ENCODE measurements at places on chromosomes 5 and 9.

GRCh38 chr9:84125046-84125445 is 144.4 kb downstream of the RMI1 start:
- DNase-seq: no peak

DNA sequence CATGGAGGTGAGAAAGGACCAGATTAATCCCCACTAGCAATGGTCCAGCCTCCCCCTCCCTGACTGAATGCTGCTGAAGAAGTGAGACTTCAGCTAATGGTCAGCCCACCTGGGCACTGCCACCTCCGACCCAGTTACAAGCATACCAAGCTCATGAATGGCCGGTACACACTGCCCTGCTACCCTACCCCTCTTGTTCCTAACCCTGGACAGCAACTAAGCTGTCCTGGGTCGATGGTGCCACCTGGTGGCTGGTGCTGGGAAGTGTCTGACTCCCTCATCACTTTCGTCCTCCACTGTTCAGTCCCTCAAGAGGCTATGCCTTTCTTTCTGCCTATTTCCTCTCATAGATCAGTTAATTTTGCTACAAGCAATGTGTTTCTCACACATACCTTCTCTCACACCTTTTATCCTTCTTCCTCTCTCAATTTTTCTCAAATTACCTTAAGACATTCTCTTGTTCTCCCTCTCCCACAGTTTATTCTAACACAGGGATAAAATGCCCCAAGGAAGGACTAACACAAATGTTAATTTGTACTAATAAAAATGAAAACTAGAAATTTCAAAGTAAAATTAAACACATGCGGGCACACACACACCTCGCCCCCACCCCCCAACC is 42.4 kb downstream of the PAX5 start:
- DNase-seq: no peak

GRCh38 chr5:62473209-62473608 is 60.6 kb downstream of the IPO11 start:
- no peak for DNase-seq

GRCh38 chr9:105832096-105832710 is 137.9 kb downstream of the TMEM38B start:
- no peak for DNase-seq

GRCh38 chr9:89799766-89800165 is 195.0 kb downstream of the GADD45G start:
- no peak for DNase-seq

DNA sequence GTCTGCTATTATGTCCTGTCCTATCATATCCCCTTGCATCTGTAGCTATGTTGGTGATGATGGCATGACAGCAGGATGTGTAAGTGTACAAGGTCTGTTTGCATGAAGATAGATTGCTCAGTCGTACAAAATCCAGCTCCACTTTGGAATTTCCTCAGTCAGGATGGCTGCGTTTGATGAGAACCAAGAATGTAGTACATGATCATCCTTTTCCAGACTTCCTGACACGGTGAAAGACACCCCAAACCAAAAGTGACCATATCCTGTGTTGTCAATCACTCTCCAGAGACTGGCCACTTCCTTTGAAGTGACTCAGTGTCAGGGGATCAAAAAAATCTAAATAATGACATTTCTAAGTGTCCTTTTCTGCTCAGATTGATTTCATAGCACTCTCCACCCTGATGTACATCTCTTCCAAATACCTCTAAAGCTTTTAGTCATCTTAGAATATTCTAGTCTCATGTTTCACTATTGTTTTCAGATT is 213.4 kb downstream of the PLK2 start:
- DNase-seq: no peak

DNA sequence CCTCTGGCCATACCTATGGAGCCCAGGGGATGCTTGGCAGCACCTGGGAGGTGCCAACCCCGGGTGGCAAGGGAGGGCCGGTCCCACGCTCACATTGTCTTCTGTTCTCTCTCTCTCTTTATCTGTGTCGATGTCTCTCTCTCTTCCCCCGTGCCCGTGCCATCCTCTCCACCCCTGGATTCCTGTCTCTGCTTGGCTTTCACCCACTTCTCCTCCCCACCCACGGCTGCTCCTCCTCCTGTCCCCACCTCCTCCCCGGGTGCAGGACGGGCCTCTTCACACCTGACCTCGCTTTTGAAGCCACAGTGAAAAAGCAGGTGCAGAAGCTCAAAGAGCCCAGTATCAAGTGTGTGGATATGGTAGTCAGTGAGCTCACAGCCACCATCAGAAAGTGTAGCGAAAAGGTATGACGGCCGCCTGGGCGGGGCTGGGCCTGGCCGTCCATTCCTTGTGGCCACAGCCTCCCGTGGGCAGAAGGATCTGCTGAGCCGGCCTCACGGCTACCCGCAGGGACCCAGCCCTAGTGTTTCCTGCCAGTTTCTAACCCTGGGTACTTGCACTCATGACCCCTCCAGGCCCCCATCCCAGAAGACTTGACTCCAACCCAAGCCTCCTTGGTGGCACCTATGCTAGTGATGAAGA is 22.7 kb downstream of the DNM1 start:
- DNase-seq: no peak

GRCh38 chr5:151183456-151184245 is 26.1 kb upstream of the ANXA6 start:
- no peak for DNase-seq

DNA sequence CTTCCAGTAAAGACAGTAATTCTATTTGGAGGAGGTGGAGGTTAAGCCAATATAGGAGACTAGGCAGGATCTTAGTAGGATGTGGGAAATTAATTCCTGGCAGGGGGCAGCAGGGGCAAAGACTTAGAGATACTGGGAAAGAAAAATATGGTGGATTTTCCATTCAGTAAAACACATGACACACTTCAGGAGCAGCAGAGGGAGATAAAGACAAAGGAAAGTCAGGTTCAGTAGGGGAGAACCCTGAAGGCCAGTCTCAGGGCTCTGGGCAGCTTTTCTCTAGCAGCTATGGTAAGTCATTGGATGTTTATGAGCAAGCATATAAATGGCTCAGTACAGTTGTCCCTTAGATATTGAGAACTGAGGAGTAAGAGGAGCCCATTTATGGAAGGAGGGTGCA is 105.5 kb downstream of the PJA2 start:
- DNase-seq: no peak

- no peak for DNase-seq
These were observed 98.5 kb downstream of the STRBP start for GRCh38 chr9:123169926-123170325.

DNA sequence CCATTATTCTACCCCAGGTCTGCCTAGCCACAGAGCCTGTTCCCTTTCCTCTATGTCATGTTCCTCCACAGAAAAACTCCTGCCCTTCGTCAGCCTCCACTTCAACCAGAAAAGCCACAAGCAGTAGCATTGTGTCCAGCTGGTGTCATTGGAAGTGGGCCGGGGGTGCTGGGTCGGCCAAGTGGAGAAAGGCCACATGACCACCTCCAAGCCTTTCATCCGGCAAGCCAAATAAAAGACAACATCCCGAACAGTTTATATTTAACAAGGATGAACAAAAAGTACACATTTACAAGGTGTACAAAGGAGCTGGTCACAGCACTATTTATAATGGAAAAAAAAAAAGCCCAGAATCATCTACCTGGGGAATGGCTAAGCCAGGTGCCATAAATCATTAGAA is 16.1 kb upstream of the SPOCK1 start:
- DNase-seq: no peak

GRCh38 chr9:134967547-134967930 is 49.8 kb upstream of the FCN1 start:
- peak; percentile 73 for DNase-seq

DNA sequence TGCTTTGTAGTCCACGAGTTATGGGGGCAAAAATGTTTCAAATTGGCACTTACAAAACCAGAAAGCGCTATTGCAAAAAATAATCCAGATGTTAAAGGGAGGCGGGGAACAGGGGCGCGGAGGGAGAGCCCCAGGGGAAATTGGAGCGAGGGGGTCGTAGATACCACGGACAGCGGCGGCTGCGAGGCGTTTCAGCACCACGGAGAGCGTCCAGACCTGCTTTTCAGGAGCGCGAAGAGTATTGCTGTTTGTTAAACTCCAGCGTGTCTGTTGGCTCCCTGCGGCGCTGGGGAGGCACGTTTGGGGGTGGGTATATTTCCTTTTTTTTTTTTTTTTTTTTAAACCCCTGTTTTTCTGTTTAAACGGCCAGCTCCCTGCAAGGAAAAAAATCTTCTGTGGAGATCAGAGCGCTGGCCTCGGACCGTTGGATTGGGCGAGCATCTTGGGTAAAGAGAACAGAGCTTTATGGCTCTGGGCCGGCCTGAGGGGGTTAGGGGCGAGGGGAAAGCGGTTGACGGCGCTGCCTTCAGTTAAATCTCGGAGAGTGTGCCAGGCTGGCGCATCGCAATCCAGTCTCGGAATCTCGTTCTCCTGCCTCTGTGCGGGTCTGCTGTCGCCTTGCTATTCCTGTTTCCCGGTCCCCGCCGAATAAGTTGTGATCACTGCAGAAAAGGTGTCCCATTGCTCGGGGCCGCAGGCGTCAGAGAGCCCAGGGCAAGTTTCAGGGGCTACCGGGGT is at the start of gene GLRA1:
Gene GLRA1, minus strand, starts transcription at position 288 of the 738 bp plus-strand sequence. CDS start 302 bp downstream, outside the sequence.
- no peak for DNase-seq

DNA sequence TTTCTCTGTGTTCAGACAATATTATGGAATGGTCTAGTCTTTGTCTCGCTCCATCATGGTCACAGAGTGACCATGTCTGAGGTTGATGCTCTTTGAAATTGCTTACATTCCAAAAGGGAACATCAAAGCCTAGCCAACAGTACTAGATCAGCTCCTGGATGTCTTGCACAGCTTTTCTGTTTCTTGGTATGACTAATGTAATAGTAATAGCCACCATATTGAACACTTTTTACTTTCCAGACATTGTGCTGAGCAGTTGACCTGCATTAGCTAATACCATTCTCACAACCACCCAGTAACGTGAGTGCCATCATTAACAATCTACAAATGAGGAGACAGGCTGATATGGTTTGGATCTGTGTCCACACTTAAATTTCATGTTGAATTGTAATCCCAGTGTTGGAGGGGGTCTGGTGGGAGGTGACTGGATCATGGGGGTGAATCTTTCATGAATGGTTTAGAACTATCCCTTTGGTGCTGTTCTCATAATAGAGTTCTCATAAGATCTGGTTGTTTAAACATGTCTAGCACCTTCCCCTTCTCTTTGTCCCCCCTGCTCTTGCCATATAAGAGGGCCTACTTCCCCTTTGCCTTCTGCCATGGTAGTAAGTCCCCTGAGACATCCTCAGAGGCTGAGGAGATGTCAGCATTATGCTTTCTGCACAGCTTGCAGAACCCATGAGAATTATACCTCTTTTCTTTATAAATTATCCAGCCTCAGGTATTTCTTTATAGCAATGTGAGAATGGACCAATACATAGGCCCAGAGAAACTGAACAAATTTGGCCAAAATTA is 577.5 kb upstream of the CLINT1 start:
- DNase-seq: no peak

DNA sequence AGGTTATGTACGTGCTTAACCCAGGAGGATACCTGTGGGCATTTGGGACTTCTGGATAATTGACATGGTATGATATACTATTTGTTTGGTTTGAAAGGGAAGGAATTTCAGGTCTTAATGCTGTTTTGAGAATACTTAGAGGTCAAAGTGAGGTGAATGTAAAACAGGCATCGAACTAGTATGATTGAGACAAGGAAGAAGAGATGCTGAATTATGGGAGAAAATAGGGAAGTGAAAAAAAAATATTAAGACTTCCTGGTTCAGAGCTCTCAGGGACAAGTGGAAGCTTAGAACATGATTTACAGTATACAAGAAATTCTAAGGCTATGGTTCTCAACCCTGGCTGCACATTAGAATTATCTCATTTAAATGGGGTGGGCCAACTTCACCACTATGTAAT is 115.3 kb downstream of the CD180 start:
- no peak for DNase-seq
